Activated T-cell treated with anti-CD3 and anti-CD28 coated beads, Interleukin-2, amount 50 U/mL, for 72 hours (primary cell): ENCODE measurements at places on chromosomes 3 and 15. TPM values are rescaled to one million over a fixed set of nuclear protein-coding genes. Genes with fewer than 3 reads are reported as not detected.

GRCh38 chr3:139561255-139561817 is 21.8 kb upstream of the RBP1 start:
- no peak for DNase-seq

GRCh38 chr3:123953735-123954134 is 7.3 kb downstream of the CCDC14 start:
- DNase-seq = no peak

DNA sequence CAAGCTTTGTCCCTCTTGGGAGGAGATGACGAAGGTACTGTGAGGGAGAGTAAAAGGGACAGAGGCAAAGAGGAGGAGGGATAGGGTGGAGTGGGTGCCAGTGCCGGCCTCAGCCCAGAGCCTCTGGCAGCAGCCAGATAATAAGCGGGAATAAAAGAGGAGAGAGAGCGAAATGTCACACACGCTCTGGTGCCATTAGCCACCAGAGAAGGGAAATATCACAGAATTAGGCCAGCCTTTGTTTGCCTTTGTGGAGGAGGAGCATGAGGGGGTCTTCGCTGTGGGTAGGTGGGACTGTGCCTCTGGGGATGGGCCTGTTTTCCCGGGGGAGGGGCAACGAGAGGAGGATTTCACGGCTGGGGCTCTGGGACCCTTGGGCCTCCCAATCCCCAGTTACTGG is 67.8 kb downstream of the LINGO1 start:
- DNase-seq = no peak

DNA sequence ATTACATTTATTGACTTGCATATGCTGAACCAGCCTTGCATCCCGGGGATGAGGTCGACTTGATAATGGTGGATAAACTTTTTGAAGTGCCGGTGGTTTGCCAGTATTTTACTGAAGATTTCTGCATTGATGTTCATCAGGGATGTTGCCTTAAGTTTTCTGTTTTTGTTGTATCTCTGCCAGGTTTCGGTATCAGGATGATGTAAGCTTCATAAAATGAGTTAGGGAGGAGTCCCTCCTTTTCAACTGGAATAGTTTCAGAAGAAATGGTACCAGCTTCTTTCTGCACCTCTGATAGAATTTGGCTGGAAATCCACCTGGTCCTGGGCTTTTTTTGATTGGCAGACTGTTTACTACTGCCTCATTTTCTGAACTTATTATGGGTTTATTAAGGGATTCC is 250.8 kb downstream of the TBC1D5 start:
- DNase-seq = no peak

DNA sequence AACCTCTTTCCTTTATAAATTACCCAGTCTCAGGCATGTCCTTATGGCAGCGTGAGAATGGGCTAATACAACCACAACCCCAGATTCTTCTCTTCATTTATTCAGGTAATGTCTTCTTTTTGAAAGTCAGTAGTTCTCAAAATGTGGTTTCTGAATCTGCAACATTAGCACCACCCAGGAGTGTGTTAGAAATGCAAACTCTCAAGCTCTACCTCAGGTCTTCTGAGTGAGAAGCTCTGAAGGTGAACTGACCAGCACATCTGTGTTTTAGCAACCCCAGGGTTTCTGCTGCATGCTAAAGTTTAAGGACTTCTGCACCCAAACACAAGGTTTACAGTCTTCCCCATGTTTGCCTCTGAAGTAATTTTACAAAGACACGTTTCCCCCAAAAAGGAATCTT is 22.3 kb upstream of the TRIM59 start:
- DNase-seq = no peak

DNA sequence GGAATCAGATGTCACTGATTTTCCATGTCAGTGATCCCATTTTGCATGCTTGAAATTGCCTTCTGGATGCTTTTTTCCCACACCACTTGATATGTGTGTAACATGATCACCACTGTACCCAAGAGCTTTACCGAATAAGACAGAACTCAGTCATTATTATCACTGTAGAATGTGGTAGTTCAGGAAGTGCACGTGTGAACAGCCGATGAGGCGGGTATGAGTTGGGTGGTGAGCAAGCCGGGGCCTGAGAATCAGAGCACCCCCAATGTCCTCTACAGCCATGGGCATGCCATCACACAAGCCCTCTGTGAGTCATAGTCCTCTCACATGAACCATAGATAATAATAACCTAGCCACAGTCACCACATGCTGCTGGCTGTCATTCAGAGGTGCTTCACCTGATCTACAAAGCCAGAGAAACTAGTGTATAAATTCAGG is 470.8 kb downstream of the SOX2 start:
- DNase-seq = no peak

TM4SF4 gene
- total RNA-seq = not detected

SNTN gene
- not detected for total RNA-seq
